ENCODE measurements at places on chromosomes 4 and X.

DNA sequence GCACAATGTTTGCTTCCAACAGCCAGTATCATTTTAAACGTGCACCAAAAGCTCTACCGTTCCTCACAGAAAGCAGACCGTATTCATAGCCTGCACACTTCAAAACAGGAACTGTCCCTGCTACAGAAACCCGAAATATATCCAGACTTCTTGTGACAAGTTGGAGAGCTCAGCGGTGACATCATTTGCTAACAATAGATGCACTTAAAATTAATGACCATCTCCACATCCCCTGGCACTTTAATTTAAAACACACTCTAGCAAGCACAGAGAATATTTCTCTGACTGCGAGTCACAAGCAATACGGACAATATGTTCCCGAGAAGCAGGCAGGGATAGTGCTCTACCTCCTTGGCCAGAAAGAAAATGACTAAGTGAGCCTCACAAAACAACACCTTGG, 2.5 kb downstream of the NYX start:
- DNase-seq: no peak

GRCh38 chr4:77395481-77395880, 210.1 kb upstream of the CXCL13 start:
- no peak for DNase-seq

GRCh38 chr4:147823130-147823529, 91.2 kb downstream of the ARHGAP10 start:
- DNase-seq: no peak

- no peak for DNase-seq
Measured at GRCh38 chr4:1373892-1374705, 27.1 kb downstream of the UVSSA start.

GRCh38 chr4:106036848-106037247, 141.6 kb downstream of the NPNT start:
- no peak for DNase-seq

All from stimulated activated CD4-positive, alpha-beta T cell treated with anti-CD3 and anti-CD28 coated beads, Interleukin-2, amount 100 ng/mL, for 48 hours (primary cell).